ENCODE measurements at places on chromosomes 1 and 21.
A peak's percentile ranks its signal among the peaks of the same experiment; 100 is the strongest.

DNA sequence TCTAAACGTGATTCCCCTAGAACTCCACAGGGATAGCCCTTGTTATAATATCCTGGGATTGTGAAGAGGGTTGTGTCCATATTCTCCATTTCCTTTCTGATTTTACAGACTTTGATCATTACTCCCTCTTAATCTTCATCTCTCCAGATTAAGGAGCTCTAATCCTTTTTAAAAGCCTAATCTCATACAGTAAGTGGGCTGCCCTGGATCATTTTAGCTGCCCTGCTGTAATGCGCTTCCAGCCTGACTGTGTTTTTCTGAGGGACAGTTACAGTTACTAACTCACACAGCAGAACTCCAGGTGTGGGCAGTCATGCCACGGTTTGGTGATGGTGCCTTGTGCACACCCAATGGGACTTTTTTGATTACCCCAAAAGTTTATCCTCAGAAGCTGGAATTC lies 33.5 kb downstream of the PROX1 start:
- DNase-seq = no peak

DNA sequence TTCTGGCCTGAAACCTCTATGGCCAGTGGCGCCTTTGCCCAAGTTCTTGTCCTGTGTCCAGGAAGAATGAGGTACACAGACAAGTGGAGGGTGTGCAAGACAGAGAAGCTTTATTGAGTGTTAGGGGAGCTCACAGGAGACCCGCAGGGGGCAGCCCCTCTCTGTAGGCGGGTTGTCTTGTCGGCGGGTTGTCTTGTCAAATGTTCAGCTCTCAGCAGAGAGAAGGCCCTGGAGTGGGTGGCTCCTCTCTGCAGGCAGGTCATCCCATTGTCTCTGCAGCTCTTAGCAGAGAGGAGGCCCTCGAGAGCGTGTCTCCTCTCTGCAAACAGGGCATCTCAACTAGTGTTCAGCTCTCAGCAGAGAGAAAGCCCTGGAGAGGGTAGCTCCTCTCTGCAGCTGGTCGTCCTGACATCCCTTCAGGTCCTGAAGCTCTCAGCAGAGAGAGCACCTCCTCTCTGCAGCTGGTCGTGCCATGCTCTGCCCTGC lies 11.0 kb downstream of the COL6A2 start:
- peak; percentile 7 for DNase-seq

DNA sequence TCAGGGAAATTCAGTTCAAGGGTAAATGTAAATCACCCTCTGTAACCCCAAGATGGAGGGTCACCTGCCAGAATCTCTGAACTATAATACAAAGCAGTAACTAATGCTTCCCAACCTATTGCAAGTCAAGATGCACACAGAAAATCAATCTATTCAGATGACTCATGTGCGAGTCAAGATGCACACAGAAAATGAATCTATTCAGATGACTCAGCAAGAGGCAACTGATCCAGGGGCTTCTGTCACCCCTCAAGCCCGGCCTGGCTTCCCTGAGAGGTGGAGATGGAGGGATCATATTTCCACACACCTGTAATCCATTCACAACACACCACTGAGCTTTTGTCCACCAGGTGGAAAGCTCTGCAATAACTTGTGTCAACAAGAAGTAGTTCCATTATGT lies 17.4 kb upstream of the HIVEP3 start:
- DNase-seq = no peak

DNA sequence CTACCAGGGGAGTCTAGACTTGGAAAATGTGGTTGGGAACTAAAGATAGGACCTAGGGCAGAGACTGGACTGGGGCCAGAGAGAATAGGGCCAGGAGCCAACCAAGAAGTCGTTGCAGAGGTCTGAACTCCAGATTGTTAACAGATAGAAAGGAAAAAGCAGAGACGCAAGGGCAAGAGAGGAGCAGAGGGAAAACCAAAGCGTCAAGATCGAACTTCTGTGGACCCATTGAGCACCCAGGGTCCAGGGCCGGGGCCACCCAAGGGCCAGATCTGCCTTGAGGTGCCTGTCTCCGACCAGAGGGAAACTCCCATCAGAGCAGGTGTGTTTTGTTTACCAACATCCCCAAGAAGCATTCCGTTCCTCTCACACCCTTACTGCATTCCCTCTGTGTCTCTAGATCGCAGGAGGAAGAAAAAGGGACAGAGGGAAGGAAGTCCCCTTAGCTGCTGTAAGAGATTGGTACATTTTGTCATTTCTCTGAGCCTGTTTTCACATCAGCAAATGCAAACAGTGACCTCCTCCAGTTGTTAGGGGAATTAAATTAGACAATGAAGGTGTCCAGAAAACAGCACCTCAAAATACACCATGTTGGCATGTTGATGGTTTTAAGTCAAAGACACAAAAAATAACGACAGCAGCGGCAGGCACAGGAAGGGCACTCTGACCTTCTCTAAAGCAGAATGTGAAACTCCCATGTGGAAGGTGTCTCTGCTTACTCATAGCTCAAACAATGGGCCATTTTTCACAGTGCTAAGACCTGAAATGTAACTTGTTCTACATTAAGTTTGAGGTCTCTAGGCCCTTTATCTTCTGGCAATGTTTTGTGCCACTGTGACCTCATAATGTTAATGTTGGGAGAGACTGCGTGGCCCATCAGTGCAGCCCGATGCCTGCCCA lies 105.8 kb upstream of the RAB4A start:
- DNase-seq = no peak

GRCh38 chr1:235851939-235852338 lies 14.8 kb downstream of the LYST start:
- no peak for DNase-seq

DNA sequence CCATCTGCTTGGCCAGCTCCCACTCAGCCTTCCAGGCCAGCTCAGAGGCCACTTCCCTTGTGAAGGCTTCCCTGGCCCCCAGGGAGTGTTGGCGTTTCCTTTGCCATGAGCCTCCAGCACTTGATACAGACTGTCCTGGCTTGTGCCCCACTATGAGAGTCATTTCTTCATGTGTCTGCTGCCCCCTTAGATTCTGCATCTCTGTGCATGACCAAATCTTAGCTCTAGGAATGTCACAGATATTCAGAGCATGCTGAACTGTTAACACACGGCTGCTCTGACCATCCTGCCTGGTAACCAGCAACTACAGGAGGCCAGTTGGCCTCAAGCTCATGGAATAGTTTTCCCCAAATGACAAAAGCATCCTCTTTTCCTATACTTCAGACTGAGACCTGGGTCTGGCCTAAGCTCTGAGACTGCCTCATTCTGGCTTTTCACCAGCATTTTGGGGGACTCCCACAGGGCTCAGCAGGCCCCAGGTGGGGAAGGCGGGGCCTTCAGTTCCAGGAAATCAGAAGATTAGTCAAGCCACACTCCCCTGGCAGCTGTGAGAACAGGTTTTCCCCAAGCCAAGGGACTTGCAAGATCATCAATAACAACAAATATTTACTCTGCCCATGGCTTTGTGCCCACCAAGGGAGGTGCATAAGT lies 182.6 kb upstream of the EDN2 start:
- DNase-seq = no peak

- no peak for DNase-seq
Observed at GRCh38 chr1:90724361-90724760, 7.3 kb upstream of the BARHL2 start.

GRCh38 chr1:1304331-1305299 lies 3.1 kb downstream of the ACAP3 start:
- DNase-seq = peak; percentile 76

- no peak for DNase-seq
Observed at GRCh38 chr1:213119794-213120193, 68.8 kb downstream of the RPS6KC1 start.

DNA sequence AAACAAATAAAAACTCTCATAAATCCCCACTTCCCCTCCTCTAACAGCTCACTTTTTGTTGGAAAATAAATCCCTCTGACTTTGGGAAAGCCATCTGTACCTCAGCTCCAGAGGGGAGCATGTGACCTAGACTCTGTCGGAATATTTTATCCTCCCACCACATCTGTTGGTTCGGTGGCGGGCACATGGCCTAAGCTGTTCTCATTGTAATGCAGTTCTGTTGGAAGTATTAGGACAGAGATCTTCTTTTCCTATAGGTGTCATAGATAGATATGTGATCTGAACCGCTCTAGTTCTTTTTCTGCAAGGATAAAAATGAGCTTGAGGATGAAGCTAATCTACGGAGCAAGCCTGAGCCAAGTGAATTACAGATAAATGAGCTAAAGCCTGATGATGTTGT lies 50.5 kb upstream of the EPS8L3 start:
- DNase-seq = no peak

DNA sequence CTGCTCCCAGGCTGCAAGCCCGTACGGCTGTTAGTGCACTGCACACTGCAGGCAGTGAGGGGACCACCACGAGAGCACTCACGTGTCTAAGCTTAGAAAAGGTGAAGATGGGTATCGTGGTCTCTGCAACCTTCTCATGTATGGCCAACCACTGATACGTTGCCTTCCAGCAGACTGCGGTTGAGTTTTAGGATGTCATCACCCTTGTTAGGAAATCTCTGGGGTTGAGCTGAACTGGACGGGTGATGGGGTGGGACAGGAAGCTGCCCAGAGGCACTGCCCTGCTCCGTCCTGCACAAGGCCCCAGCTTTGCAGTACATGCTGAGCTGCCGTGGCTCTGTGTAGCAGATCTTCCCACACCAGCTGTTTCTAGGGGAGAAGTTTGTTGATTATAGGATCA lies 43.3 kb downstream of the FAAP20 start:
- DNase-seq = no peak

DNA sequence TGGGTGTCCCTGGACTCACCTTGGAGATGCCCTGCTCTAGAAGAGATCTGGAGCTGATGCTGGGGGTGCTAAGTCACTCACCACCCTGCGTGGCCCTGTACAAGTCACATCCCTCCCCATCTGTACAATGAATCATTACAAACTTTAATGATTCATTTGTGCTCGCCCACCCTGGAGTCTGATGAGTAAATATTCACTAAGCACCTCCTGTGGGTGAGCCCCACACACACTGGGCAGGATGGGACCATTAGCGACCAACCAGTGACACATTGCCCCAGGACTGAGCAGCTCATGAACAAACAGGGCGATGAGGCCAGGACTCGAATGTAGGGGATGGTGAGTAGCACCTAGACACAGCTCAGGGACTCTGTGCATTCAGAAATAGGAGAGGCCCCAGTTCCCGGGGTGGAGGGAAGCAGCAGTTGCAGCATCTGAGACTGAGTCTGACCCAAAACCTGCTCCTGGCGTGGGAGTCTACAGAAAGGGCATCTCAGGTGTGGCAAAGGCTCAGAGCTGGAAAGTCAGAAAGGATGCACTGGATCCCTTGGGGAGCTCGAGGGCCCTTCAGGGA lies 18.1 kb upstream of the PDZK1IP1 start:
- no peak for DNase-seq

GRCh38 chr21:16797540-16797939 lies 715.3 kb upstream of the CXADR start:
- no peak for DNase-seq

GRCh38 chr1:232897949-232898465 lies 52.4 kb upstream of the NTPCR start:
- DNase-seq = no peak

GRCh38 chr1:156895455-156895812 lies 1.9 kb downstream of the PEAR1 start:
- no peak for DNase-seq

DNA sequence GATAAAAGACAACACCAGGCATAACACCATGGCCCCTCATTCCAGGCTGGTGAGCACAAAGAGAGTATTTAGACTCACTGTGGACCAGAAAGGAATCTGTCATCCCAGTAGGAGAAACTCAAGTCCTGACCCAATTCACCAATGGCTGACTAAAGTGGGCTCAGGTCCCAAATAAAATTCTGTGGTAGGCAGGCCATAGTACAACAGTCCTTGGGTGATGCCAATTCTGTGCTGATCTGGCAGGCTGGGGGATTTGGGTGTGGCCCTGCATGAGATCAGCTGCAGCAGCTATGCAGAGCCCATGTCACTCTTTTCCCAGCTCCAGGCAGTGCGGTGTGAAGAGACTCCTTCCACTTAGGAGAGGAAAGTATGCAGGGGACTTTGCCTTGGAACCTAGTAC lies 245.1 kb downstream of the LBR start:
- DNase-seq = no peak

GRCh38 chr1:40708750-40709099 lies 17.2 kb downstream of the NFYC start:
- no peak for DNase-seq

DNA sequence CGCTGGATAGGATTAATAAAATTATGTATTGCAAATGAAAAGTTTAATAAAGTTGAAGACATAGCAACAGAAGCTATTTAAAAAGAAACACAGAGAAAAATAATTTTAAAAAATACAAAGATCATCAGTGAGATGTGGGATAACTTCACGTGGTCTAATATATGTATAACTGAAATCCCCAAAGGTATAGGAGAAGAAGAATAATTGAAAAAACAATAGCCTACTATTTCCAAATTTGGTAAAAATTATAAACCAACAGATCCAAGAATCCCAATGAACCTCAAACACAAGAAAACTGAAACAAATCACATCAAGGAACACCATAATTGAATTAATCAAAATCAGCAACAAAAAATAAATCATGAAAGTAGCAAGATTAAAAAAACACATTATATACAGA lies 44.9 kb downstream of the GREM2 start:
- no peak for DNase-seq

DNA sequence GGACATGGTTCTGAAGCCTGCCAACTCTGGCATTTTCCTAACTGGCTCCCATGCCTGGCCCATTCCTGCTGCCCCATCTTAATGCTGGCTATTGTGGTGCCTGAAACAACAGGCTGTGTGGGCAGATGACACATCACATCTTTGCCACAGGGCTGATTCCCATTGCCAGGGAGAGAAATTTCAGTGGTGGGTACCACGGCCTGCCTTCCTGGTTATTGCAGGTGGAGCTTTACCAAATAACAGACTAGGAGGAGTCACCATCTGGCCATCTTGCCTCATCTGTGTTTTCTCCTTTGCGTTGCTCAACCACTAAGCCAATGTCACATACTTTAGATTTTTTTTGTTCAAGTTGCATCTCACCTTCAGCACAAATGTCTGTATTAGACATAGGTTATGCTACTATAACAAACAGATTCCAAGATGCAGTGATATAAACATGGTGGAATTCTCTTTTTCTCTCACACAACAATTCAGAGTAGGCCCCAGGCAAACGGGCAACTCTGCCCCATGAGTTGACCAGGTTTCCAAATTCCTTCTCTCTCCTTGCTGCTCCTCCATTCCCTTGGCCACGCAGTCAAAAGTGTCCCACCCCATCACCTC lies 14.1 kb downstream of the CDA start:
- no peak for DNase-seq

GRCh38 chr1:111484391-111485026 lies 10.7 kb downstream of the C1orf162 start:
- DNase-seq = no peak

- DNase-seq = no peak
Observed at GRCh38 chr1:207009182-207009850, 23.2 kb downstream of the C1orf116 start.
